ENCODE measurements at places on chromosomes 7 and 10.

DNA sequence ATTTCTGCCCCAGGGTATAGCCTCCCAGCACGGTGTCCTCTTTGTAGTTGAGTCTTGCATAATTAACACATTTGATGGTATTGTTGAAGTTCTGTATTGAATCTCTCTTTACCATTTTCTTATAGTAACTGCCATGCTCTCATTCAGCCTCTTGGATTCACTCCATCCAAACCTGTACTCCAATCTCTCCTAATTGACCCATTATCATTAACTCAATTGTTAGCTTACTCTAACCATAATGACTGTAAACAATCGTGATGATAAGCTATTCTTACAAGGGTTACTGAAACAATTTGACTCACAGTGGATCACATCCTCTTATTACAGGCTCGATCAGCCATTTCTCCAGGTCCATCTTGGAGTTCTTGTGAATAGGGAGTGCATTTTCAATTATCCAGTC is 191.9 kb upstream of the AGK start:
- DNase-seq: no peak

- no peak for DNase-seq
Measured at GRCh38 chr7:48411619-48412018, 240.4 kb downstream of the ABCA13 start.

DNA sequence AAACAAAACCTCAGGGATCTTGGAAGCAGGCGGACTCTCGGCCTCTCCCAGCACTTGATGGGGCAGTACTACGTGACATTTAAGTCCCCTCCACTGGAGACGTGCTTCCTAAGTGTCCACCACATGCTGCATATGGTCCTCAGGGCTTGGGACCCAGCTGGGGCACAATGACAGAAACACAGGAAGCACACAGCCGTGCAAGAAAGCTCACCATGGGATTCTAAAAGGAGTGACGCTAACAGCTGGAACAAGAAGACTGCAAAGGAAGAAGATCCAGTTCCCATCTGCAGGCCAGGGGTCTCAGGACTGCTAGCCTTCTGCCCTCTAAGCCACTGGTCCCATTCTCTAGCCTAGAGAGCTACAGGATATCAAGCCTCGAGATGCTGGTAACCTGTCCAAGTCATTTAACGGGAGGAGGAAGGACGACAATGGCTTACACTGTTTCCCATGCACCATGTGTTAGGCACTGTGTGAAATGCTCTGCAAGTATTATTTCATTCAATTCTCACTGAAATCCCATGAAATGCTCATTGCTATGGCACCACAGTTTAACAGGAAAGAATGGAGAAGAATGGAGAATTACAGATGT is 61.1 kb downstream of the KCNMA1 start:
- no peak for DNase-seq

GRCh38 chr10:133205146-133205545 is 24.9 kb upstream of the UTF1 start:
- DNase-seq: no peak

GRCh38 chr7:34928052-34928451 is 109.2 kb downstream of the DPY19L1 start:
- DNase-seq: no peak

DNA sequence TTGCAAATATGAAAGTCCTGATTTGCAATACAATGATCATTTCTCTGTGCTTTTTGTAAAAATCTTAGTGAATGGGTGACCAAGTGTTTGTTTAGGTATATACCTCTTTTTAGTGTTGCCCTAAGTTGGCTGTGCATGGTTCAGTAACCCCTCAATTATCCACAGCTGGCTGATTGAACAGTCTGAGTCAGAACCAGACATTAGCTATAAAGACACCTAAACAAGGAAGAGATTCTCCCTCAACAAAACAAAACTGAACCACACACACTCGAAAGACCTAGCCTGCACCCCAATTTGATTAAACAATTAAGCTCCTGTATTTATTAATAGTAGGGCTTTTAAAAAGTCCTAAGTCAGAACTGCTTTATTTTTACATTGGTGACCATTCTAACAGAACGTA is 2.8 kb downstream of the RSBN1L start:
- no peak for DNase-seq

DNA sequence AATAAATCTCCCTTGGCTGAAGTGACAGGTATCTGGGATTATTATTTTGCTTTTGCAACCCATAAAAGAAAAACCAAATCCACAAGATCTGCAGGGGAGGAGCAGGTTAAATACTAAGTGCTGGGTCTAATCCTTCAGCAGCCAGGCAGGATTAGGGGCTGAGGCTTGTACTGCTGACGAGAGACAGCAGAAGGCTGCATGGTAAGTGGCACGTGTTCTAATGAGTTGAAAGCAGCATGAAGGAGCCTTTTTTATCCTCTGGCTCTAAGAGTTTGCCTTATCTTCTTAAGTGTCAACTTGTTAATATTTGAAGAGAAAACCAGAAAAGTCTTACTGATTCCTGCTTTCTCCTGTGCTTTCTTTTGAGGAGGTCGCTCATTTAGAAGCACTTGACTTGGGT is 50.0 kb downstream of the LYZL2 start:
- DNase-seq: no peak

- DNase-seq: no peak
Measured at GRCh38 chr10:60967854-60968484, 24.0 kb upstream of the RHOBTB1 start.

GRCh38 chr7:143480501-143480900 is 2.8 kb downstream of the TAS2R41 start:
- no peak for DNase-seq

DNA sequence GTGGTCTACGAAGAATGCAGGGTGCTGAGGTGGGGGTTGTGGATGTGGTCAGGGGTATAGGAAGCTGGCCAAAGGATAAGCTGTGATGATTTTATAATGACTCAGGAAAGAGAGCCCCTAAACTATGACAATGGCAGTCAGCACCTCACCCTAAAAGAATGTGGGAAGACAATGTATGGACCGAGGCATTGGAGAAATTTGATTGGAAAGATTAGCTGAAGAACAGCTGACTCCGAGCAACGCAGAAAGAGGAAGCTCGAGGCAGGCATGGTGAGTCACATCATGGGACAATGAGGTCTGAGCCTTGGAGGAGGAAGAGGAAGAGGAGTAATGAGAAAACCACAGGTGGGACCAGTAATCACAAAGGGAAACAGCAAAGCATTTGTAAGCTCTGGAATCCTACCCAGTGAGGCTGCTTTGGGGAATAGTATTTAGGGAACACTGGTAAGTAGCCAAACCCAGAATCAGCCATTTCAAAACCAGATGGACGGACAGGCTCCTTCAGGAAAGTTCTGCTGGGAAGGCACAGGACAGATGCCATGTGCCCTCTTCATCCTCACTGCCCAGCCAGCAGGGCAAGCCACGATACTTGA is 295.4 kb downstream of the PRPF18 start:
- no peak for DNase-seq

DNA sequence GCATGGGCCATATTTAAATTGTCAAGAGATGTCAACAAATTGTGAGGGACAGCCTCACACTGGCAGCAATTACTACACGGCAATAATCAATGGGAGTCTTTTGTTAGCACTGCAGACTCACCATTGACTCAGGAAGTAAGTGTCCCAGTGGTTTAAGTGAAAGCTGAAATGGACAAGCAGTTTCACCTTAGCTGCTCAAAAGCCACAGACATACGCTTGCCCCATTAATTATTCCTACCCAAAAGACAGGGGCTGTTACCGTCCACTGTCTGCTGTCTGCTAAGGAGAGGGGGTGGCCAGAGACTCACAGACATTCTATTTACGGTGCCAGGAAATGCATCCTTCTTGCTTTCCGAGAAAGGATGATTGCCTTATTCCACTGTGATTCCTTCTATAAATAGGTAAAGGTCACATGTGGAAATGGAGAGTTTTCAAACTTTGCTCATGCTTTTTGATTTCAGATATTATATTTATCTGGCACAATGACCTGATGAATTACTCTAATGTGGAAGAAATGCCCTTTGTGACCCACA is 309.7 kb upstream of the NFE2L3 start:
- DNase-seq: no peak

Measured in activated B cell treated with CpG ODN at 0.5 μM for 24 hours (primary cell).